Stimulated activated naive CD8-positive, alpha-beta T cell treated with anti-CD3 and anti-CD28 coated beads, Interleukin-15, amount 100 ng/mL, for 72 hours (primary cell): ENCODE measurements at places on chromosomes 7 and 10.
A peak's percentile ranks its signal among the peaks of the same experiment; 100 is the strongest.

DNA sequence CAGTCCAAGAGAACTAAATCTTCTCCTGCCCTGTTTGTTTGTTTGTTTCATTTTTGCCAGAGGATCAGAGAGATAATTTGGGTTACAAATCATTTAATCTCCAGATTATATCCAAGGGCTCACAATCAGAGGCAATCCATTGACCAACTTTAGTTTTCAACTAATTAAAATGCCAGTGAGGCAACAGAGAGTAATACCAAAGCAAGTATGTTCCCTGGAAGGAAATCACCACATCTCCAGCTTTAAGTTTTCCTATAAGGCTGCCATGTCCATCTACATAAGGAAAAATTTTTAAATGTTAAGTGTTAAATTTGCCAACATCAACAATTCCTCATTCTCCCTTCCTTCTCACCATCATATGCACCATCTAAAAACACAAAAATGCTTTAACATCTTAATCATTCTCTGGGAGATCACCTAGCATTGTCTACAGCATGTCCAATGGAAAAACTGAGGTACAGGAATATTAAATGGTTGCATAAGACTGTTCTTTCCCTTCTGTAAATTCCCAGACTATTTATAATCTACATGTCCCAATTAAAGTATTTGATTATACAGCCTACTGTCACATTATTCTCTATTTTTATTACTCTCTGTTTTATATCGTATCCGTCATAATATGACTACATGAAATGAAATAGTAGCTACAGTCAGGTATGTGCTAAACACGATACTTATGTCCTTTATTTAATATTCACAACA is 14.1 kb downstream of the USP54 start:
- DNase-seq, result no peak

GRCh38 chr7:90596671-90597562 is 796 bp downstream of the CDK14 start:
- no peak for DNase-seq

DNA sequence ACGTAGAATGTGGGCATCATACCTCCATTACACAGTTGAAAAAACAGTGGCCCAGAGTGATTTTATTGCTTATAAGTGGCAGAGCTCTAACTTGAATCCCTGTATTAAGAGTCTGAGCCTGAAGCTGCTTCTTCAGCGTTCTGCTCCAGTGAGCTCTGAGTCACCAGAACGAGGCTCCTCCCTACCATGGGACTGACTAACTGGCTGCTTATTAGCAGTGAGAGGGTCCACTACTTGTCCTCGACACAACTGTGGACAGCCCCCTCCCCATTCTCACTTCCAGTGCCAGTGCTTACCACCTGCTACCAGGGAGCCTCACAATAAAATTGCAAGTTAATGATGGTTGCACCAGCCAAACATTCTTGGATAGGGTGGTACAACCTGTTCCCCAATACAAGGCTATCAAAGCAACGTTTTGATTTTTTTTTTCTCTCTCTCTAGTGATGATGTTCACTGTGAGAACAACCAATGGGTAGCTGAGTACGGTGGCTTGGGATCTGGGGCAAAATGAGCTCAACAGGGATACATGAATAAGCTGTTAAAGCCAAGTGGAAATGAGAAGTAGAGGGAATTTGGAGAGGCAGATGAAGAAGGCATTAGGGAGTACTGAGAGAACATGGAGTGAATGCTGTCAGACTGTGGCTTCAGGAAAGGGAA is 2.7 kb upstream of the NRG3 start:
- no peak for DNase-seq

- DNase-seq, result no peak
These were observed 26.4 kb downstream of the MACC1 start for GRCh38 chr7:20190560-20191390.

DNA sequence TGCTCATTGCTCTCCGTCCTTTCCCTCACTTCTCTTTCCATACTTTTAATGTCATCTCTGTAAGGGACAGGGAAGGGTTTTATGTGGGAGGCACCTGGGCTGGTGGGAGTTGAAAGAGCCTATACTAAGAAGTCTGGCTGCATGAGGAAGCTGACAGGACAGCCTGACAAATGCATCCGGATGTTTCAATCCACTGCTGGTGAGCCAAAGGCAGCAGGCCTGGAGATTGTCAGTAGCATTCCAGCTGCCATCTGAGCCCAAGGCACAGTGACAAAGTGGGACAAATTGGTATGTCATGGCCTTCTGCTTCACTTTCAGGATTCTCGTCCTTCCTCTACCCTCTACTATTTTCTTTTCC is 218.4 kb downstream of the STK31 start:
- no peak for DNase-seq

- no peak for DNase-seq
These were observed 103.7 kb upstream of the LRRN3 start for GRCh38 chr7:110987127-110987693.

GRCh38 chr10:96971324-96971723 is 139.2 kb downstream of the LCOR start:
- DNase-seq, result no peak

DNA sequence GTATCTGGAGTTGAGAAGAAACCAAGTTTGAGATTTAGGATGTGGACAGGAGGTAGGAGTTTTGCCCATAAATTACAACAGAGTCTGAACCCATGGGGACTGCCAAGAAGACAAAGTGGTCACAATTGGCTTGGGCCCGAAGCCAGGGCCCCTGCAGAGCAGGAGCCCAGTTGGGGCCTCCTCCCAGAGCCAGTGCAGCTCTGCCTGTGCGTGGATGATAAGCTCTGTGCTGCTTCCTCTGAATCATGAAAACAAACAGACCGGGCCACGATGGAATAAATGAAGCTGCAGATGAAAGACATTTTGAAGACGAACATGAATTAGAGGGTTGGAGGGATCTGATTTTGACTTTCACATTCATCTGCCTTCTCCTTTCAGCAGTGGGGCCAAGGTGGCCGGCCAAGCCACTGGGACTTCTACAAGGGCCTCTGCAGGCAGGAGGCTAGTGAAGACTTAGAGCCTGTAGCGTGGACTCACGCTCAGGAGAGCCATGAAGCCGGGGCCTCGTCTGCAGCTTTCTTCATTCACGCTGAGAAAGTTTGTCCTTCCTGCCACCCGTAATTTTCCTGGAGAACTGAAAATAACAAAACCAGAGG is 156.8 kb upstream of the LYZL1 start:
- DNase-seq, result no peak

GRCh38 chr7:139265673-139266072 is 34.6 kb downstream of the UBN2 start:
- no peak for DNase-seq

- no peak for DNase-seq
These were observed at the start of gene CALHM3 for GRCh38 chr10:103479135-103479534. TSS of gene CALHM3 (minus strand) at chr10:103479240. CDS start at chr10:103479032, 208 bp downstream.

DNA sequence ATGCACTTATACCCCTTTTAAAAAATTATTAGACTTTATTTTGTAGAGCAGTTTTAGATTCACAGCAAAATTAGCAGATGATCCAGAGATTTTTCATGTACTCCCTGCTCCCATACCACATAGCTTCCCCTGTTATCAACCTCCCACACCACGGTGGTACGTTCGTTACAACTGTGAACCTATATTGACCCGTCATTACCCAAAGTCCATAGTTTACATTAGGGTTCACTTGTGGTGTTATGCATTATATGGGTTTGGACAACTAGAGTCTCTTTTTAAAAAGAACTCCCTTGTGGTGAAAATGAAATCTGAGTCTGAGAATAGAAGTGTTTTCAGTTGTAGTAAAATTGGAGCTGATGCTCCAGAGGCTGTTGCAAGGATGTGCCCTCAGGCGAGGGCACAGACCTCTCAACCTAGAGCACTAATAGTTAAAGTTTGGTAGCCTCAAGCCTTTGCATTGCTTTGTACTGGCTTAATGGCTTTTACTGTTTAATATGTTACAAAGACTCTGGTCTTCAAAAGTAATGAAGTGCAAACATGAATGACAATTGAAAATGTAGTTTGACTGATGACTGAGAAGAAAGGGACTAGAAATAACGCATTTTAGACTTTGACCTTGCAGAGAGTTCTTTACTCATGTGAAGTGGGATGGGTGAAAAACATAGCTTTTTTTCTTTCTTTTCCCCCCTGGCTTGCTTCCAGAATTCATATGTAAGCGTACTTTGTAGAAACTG is 30.6 kb upstream of the CSTF2T start:
- no peak for DNase-seq

DNA sequence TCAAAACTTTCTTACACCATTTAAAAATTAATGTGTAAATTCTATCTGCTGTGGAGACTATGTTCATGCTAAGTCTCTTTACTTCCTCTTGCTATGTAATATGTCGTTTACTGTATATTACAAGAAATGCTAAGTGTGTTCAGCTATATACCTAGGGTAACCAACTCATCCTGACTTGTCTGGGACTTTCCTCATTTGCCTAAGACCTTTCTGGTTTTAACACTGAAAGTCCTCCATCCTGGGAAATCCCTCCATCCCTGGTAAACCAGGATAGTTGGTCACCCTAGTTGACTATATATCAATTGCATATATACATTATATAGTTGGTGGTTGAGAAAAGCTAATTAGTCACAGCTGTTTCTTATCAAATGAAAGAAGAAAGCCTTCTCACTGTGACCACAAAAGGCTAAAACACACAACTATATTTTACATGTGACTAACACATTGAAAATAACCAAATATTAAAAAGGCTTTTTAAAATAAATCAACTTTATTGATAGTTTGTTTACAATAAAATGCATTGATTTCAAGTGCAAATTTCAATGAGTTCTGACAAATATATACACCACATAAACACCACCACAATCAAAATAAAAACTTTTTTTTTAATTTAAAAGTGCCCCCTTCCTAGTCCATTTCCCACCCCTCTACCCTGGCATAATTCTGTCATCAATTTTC is 167.7 kb upstream of the INHBA start:
- DNase-seq, result peak; percentile 36
